Suppressor macrophage (primary cell): ENCODE measurements at places on chromosomes 11 and 22.

DNA sequence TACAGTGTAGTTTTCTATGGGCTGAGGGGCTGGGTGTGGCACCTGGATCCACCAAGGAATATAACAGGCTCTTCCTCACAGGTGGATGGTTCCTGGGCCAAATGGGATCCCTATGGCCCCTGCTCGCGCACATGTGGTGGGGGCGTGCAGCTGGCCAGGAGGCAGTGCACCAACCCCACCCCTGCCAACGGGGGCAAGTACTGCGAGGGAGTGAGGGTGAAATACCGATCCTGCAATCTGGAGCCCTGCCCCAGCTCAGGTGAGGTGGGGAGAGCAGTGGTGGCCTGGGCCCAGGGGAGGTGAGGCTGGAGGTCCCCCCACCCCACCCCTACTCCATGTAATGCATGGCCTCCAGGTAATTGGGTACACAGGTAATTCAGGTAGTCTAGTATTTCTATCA, 20.7 kb downstream of the ADAMTS15 start:
- no peak for DNase-seq

DNA sequence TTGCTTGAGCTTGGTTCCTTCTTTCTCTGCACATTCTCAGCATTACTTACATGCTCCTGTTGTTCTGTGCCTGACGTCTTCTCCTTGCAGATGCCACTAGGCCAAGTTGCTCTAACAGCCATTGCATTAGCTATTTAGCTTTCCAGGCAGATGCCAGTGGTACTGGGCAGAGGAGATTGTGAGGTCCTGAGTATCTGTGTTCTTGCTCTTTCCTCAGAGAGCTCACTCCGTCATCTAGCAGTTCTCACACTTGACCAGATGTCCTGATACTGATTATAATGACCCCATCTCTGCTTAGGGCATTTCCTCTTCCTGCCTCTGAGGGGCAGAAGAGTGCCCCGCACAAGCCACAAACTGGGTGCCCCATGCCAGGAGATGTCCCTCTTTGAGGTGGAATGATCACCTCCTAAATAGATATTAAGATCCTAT, 30.7 kb downstream of the ARHGAP1 start:
- peak; percentile 47 for DNase-seq

- no peak for DNase-seq
Observed at GRCh38 chr11:111765320-111765983, 737 bp downstream of the PPP2R1B start.

GRCh38 chr22:46262449-46263215, 511 bp downstream of the PKDREJ start:
- peak; percentile 83 for DNase-seq

DNA sequence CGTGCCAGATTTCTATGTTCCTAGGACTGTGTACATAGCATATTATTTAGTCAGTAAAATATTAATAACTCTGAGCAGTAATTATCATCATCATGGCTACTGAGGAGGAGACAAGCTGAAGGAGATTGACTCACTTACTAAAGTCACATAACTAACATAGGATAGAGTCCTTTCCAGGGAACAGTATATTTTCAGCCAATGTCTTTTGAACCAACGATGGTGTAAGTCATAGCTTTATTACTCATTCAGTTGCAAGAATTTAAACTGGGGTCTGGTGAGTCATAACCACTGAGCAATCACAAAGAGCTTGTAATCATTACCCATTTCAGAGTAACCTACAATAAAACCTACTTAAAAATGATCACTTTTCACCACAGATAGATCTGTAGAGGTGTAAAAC, 1564.8 kb upstream of the TENM4 start:
- no peak for DNase-seq

DNA sequence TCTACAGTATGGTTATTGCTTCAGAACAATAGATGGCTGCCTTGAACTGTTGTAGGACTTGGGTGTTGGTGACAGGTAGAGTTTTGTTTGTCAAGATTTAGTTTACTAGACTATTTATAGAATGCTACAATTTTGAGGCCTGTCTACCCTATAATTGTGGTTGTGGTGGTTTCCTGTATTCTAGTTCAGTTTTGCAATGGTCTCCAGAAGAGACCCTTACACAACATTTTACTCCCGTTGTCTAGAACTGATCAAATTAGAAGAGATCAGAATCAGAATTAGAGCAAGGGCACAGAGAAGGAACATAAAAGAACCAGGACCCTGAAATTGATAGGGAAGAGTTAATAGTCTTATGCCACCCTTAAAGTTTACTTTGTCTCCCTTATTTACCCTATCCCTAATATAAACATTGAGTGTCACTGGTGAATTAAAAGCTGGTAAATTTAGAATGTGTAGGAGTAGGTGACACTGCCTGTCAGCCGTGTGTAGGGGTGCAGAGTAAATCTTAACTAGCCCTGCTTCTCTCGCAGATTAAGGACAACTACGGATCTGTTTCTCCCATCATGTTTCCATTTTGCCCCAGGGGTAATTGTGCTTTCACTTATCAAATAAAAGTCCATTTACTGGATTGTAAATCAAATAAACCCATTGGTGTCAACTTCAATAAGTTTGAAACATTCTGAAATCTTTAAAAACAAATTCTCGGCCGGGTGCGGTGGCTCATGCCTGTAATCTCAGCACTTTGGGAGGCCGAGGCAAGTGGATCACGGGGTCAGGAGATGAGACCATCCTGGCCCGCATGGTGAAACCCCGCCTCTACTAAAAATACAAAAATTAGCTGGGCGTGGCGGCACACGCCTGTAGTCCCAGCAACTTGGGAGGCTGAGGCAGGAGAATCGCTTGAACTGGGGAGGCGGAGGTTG, 10.9 kb upstream of the PHLDB1 start:
- DNase-seq: no peak

GRCh38 chr11:110317516-110317932, 21.1 kb upstream of the RDX start:
- peak; percentile 51 for DNase-seq

DNA sequence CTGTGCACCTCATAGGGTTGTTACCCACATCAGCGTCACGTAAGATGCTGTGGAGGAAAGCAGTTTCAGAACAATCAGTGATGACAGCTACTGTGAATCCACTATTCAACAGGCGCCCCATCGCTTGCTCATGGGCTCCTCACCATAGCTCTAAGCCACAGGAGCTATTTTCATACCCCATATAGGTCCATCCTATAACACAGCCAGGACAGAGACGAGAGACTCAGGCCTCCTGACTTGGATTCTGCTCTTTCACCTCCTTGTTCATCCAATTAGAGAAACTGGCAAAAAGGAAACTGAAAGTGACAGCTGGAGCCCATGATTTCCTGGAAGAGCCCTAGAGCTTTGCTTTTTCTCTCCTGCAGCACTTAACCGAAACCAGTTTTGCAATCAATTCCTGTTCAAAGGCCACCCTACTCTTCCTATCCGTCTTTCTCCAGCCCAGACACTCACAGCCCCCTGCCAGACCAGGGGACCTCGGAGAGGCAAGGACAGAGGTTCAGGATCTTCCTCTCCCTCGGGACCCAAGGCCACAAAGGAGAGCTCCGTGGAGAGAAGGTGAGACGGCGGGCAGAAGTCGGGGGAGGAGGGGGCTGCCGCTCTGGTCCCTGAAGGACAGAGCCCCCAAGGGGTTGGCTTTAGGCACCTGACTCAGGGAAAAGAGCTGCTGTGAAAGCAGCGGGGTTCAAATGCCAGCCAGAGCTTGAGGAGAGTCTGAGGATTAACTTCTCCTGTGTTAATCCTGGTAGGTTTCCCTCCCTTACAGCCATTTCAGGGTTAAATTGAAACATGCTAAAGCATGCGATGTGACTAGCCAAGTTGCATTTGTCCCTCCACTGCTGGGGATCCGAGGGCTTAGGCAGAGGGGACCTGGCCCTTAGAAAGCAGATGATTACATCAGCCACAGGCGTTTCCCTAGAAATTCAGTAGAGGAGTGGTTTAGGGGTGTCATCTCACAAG, at the start of gene APOL6:
APOL6 (plus strand) TSS at position 381 of the 960 bp plus-strand sequence. CDS start 7,980 bp downstream, outside the sequence.
- peak; percentile 83 for DNase-seq

GRCh38 chr11:128089962-128090361, 497.4 kb downstream of the ETS1 start:
- DNase-seq: no peak

- no peak for DNase-seq
Observed at GRCh38 chr22:49453771-49454170, 373.9 kb downstream of the BRD1 start.

DNA sequence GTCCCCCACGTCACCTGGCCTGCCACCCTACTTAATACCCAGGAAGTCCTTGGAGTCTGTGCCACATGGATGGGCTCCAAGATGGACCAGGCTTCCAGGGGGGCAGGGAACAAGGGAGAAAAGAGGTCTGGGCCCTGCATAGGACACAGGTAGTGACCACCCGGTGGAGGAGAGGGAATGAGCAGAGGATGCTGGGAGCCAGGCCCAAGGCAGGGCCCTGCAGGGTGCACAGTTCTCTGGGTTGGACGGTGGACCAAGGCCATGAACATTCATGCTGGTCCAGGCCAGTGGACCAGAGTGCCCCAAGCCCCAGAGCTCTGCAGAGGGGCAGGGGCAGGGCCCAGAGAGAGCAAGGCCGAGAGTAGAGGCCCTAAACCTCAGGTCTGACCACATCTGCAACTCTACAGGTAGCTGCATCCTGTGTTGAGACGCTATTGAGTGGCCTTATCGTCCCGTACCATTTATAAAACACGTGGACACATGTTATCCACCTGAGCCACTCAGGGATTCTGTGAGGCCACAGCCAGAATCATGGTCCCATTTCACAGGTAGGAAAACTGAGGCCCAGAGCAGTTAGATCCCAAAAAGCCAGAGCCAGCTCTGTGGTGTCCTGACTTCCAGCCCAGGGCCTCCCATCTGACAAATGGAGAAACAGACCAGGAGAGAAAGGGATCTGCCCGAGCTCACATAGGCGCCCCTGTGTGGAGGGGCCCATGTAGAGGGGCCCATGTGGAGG, 46.4 kb downstream of the IGLL5 start:
- DNase-seq: no peak

GRCh38 chr11:15493066-15493465, 378.3 kb downstream of the INSC start:
- no peak for DNase-seq

DNA sequence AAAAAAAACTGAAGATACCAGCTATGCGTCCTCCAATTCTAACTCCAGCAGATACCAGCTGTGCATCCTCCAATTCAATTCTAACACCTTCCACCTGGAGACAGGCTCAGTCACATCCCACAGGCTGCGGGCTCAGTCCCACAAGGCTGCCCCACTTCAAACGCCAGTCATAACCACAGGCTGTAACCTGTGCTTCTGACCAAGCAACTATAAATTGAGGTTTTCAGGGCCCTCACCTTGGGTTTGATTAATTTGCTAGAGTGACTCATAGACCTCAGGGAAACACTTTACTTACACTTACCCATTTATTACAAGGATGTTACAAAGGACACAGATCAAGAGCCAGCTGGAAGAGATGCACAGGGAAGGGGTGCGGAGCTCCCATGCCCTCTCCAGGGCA, 32.4 kb upstream of the MSANTD2 start:
- DNase-seq: no peak

DNA sequence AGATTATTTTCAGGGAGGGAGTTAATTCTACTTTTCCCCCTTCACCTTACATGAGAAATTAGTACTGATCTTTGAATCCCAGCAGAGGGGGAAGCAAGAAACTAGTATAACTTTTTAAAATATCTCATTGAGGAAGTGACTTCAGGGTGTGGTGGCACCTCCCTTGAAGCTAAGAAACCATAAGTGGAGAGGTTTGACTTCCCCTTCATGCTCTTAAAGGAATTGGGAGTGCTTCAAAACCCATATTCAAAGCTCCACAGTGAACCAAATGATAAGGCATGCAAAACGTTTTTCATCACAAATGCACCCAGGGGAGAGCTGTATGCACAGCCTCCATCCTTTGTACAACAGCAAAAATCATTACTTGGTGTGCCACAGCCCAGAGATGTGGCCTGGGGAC, 540 bp downstream of the MS4A14 start:
- peak; percentile 82 for DNase-seq
